ENCODE measurements at places on chromosomes 3 and 15.

DNA sequence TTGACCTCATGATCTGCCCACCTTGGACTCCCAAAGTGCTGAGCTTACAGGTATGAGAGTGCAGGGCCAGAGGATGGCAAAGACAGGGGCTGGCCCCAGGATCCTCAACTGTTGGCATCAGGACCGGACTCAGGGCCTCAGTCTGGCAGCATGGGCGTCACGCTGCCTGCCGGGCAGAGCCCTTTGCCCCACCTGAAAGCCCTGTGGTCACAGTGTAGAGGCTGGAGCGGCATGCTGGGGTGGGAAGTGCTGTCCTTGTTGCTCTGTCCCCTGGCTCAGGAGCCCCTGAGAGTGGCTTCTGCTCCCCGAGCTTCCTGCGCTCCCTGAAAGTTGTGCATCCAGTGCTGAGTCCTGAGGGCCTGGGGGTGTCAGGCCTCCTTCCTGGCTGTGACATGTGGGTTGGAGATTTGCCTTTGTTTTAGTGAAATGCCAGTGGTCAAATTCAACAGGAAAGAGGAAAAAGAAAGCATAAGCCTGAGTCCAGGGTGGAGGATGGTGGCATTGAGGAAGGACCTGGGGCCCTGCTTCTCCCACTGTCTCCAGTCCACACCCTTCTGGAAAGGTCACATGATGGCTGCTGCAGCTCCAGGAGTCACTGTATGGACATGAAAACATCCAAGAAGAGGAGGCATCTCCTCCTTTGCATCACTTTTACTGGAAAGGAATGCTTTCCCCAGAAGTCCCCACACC, 147.2 kb downstream of the OR4M2 start:
- DNase-seq = no peak

GRCh38 chr3:13296662-13297061, 123.5 kb downstream of the NUP210 start:
- no peak for DNase-seq

DNA sequence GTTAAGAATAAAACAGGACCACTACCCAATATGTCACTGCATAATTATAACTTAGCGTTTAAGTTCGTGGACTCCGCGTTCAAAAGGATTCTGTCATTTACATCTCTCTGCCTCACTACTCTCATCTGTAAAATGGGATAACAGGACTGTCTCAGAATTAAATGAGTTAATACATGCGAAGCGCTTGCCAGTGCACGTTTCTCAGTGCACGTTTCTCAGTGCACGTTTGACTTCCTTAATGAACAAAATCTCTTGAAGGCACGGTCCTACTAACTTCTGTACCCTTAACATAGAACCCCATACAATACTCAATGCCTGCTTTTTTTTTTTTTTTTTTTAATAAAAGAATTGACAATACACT, 499 bp downstream of the RABL3 start:
- DNase-seq = no peak

GRCh38 chr3:50100956-50101845, 12.5 kb downstream of the RBM5 start:
- DNase-seq = no peak

DNA sequence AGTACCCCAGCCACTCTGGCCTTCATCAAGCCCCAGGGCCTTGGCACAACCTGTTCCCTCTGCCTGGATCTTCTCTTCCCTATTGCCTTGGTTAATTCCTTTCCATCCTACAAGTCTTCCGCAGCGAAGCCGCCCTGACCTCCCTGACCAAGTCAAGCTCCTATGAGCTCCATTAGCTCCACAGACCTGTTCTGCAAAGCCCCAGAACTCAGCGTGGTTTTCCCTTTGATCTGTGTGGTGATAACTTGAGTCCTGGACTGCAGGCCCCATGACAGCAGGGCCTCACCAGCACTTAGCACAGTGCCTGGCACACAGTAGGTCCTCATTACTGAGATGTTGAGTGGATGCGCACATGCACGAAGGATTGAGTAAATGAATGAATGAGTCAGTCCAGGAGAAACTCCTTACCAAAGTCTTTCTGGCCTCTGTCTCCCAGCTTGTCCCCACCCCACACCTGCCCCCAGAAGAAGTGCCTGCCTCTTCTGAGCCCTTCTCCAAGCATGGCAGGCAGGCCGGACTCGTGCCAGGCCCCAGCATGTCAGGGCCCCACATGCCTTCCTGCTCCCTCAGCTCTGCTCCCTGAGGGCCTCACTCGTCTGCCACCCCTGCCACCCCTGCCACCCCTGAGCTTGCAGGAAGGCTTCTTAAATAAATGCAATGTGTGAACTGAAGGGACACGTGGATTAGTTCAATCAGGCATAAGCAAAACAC, 6.3 kb downstream of the ANPEP start:
- DNase-seq = no peak

- DNase-seq = no peak
Observed at GRCh38 chr3:151351648-151352047, 22.3 kb upstream of the P2RY13 start.

DNA sequence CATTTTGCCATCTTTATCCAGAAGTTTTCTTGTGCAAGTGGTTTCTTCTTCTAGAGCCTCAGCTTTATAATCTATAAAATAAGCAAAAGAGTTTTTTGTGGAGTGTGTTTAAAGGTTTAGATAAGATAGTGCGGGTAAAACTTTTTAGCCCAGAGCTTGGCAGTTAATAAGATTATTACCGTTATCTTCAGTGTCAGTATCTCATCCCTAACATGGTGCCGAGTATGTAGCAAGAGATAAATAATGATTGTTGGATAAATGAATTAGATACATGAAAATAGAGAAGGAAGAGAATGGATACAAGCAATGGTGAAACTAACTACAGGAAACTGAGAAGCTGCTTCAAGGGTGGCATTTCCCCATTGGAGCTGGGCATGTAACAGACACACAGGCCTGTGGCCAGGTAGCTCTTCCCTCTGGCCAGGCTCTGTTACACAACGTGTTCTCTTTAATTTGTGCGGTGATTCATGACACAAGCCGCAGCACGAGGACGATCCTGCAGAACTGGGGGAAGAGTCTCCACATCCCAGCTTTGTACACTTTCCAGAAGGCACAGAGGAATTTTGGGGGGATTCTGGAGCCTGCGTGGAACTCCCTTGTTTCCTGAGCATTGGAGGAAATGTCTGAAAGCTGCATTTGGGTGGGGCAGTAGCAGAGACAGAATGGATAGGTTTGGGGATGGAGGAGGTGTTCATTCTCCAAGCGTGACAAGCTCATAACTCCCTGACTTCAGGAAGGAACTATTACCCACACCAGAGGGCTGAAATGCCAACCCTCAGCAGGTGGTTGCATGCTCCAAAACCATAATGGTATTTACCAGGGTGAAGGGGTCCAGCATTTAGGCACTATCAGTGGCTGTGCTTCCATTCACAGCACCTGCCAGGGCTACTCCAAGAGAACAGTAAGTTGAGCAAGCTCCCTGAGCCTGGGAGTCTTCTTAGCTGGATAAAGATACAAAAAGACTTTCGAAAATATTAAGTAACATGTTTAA, 14.2 kb upstream of the ST6GAL1 start:
- DNase-seq = no peak
